ENCODE measurements at places on chromosomes 2 and 18. TPM values are rescaled to one million over a fixed set of nuclear protein-coding genes. Genes with fewer than 3 reads are reported as not detected.

ABCB11 gene
- total RNA-seq, result not detected

DNA sequence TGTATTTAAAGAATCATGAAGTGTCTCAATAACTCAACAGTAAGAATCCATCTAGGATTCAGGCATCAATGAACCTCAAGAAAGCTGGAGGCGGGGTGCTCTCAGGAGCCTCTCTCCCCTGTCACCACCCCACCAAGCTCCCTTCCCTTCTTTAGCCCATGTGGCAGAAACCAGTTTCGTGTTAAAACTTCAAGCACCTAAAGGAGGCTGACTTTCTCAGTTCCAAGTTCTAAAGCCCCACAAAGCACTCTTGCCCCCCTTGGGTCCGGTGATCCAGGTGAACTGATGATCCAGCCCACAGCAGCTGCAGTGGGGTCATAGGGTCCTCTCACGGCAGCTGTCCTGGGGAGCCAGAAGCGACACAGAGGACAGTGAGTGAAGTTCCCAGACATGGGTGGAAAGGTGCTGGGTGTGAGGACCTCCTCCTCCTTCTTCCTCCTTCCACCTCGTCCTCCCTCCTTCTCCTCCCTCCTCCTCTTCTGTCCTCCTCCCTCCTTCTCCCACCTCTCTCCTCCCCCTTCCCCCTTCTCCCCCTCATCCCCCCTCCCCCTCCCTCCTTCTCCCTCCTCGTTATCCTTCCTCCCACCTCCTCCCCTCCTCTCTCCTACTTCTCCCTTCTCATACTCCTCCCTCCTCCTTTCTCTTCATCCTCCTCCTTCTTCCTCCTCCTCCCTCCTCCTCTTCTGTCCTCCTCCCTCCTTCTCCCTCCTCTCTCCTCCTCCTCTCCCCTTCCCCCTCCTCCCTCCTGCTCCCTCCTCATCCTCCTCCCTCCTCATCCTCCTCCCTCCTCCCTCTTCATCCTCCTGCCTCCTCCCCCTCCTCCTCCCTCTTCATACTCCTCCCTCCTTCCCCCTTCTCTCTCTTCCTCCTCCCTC lies 192.4 kb upstream of the AGAP1 start:
- no peak overlapping the region for H3K4me3 ChIP-seq
- no peaks in the 10 kb centered on the region for H3K4me1 ChIP-seq
- H3K36me3 ChIP-seq, result no peaks in the 10 kb centered on the region
- no peaks in the 10 kb centered on the region for H3K27me3 ChIP-seq
- no peak overlapping the region for H3K27ac ChIP-seq

DNA sequence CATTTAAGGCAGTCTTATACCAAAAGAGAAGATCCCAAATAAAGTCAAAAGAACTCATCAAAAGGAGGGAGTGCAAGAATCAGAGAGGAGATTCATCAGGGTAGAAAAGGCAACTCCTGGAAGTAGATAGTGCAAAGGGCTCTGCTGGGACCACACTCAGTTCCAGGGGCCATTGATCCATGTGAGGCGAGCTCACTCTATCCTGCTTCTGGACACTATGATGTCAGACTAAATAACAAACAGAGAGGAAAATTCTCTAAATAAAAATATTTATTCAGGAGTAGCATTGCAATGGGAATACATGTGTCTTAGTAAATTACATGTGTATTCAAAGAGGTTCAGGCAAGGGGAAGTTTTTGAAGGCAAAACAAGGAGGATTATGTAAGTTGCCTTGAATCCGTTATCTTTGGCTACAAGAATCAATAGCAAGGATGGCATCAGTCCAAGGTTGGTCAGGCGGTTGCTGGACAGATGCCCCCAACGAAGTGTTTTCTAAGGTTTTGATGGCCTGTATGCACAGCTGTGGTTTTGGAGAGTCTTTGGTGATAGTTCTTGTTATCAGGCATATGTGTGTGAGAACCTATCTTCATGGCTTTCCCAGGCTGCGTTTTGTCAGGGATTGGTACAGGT lies 13.2 kb upstream of the SERPINB12 start:
- H3K36me3 ChIP-seq, result no peaks in the 10 kb centered on the region
- no peak for DNase-seq
- H3K27ac ChIP-seq, result peak overlapping the region; percentile 22
- no peak overlapping the region for H3K4me3 ChIP-seq
- no peaks in the 10 kb centered on the region for H3K4me1 ChIP-seq
- H3K27me3 ChIP-seq, result peaks cover 27% of the 10 kb centered on the region

- H3K4me3 ChIP-seq, result no peak overlapping the region
- peaks cover 16% of the 10 kb centered on the region for H3K4me1 ChIP-seq
- DNase-seq, result no peak
- peaks cover 8% of the 10 kb centered on the region for H3K36me3 ChIP-seq
- no peak overlapping the region for H3K27ac ChIP-seq
Observed at GRCh38 chr2:68690851-68691250, 43.8 kb upstream of the ARHGAP25 start.

- no peak for DNase-seq
- no peak overlapping the region for H3K27ac ChIP-seq
- no peaks in the 10 kb centered on the region for H3K4me1 ChIP-seq
- H3K27me3 ChIP-seq, result peaks cover 5% of the 10 kb centered on the region
- H3K4me3 ChIP-seq, result no peak overlapping the region
- peaks cover 3% of the 10 kb centered on the region for H3K36me3 ChIP-seq
Observed at GRCh38 chr2:2933426-2933825, 444.2 kb downstream of the EIPR1 start.

All from activated naive CD8-positive, alpha-beta T cell treated with anti-CD3 and anti-CD28 coated beads, Interleukin-2, amount 10 ng/mL, durations not matched to agents 7 days and 5 days (primary cell).